ENCODE measurements at places on chromosomes 5 and 9.

- no peak for ATAC-seq
Observed at GRCh38 chr5:35233121-35233520, 2.8 kb upstream of the PRLR start.

DNA sequence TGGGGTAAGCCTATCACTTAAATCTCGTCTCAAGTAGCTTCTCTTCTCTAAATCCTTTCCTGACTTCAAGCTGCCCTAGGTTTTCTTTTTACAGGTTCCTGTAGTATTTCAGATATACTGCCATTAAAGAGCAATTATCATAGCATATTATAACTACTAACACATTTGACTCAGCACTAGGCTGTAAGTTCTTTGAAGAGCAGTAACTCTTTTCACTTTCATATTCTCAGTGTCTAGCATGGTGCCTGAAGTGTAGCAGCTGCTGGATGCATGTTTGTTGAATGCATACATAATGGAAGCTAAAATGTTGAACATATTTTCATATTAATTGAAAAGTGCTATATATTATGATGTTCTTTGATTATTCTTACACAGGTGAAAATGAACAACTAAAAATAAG lies 22.5 kb downstream of the CCDC152 start:
- no peak for ATAC-seq

DNA sequence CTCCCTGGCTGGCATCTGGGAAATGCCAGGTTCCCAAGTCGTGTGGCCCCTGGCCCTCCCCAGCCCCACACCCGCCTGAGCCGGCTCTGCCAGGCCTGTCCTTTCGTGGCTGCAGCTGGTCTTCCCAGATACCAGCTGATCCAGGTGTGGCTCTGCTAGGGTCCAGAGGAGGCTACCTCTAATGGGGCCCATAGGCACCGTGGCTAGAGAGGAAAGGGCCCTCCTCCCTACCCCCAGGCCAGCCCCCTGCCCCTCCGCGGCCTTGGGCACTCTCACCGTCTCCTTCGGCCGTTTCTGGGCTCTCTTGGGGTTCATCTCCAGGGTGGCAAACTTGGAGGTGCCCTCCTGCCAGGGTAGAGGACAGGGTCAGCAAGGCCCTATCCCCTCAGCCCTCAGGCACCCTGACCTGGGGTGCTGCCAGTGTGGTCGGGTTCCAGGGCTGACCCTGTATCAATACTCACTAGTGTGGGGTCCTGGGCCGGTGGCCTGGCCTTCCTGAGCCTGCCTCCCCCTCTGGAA lies 17.0 kb downstream of the RALGDS start:
- no peak for ATAC-seq

DNA sequence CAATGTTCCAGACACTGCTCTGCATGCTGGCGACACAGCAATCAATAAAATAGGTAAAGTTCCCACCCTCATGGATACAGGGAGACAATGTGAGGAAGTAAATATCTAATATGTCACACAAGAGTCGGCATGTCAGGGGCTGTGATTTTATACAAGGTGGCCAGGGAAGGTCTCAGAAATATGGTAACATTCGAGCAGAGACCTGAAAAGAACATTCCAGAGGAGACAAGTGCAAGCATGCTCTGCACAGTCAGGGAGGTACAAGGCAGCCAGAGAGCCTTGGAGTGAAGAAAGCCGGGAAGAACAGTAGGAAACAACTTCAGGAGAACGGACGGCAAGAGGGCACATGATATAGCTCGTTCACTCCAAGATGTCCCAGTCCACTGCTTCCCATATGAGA lies 89.2 kb upstream of the ZNF462 start:
- peak; percentile 23 for ATAC-seq

DNA sequence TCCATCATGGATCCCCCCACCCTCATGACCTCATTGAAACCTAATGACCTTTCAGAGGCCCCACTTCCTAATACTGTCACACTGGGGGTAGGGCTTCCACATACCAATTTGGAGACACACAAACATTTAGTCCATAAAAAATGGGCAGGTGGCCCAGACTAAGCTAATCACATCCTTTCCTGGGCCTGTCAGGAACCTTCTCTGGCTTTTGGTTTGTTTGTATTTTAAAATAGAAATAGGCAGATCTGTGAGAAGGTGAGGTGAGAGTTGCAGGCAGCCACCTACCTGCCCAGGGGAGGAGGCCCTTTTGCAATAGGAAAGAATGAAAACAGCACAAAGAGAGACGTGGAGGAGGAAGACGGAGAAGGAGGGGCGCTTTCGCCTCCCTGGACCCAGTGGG lies 90.2 kb upstream of the BOD1 start:
- ATAC-seq, result no peak

DNA sequence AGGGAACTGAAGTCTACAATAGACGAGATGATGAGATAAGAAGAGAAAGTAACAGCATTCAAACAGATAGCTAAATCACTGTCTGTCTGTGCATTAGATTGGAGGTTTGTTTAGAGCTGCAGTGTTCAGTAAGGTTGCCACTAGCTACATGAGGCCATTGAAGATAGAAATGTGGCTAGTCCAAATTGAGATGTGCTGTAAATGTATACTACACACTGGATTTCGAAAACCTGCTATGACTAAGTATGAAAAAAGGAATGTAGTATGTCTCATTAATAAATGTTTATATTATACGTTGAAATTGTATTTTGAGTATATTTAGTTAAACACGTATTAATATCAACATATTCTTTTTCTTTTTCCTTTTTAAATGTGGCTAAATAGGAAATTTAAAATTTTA lies 142.1 kb downstream of the XRCC4 start:
- ATAC-seq, result no peak

DNA sequence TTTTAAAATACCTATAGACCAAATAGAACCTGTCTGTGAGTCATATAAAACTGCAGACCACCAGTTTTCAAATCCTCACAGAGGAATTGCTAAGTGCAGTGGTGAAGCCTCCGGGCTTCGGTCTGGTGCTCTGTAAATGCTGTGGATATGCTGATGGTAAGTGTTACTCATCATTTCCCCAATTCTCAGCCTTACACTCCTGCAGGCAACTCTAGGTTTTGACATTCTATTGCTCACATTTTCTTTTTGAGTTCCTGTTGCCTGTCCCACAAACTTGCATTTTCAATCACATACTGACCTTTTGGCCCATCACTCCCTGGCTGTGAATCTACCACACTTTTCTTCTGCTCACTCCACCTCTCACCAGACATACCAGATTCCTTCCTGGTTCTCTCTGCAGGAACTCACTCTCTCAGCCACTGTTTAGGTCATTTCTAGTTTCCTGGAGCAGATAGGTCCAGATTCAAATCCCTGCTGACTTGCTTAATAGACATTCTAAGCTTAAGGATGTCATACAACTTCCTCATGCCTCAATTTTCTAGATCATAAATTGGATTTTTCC lies 192.9 kb downstream of the RAB3C start:
- ATAC-seq, result no peak

DNA sequence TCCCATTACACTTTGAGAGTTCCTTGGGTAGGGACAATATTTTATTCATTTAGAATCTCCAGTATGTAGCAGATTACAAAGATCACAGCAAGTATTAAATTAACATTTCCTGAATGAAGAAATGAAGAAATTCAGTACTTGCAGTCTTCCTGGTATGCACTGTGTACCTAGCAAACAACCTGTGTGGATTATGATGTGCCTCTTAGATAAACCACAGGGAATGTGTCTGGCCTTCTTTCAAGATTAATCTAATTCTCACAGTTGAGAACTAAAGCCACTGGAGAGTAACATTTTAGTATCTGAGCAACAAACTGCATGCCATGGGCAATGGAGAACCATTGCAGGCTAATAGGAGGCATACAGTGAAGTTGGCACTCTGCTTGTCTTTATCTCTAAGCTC lies 199.4 kb downstream of the AP3B1 start:
- no peak for ATAC-seq

DNA sequence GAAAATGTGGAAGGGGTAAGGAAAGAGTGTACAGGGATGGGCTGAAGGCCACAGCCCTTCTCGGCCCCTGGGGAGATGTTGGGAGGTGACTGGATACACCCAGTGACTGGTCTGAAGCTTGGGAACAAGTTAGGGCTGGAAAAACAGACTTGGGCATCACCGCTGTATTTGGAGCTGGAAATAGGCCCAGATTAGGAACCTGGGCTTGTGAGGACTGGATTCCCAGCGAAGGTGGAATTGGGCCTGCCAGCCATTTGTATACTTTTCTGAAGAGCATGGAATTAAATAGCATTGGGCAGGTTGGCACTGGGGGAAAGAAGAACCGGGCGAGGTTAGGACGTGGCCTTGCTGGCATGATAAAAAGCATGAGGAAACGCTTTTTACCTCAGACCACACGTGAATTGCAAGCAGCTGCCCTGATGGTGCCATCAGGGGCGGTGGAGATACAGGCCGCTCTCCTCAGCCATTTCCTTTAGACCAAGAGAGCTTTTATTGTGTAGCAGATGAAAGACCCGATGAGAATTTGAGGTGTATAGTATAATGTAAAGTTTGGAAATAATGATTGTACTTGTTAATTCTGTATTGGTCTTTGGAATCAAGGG lies 37.8 kb downstream of the OTULIN start:
- ATAC-seq, result peak; percentile 91

GRCh38 chr5:17743580-17744435 lies 109.5 kb downstream of the TAF11L14 start:
- no peak for ATAC-seq

- ATAC-seq, result no peak
Observed at GRCh38 chr5:169634606-169635005, 2.5 kb upstream of the DOCK2 start.

Data from esophagus mucosa (tissue), 1 donor.